ENCODE measurements at places on chromosomes 7 and 10.

DNA sequence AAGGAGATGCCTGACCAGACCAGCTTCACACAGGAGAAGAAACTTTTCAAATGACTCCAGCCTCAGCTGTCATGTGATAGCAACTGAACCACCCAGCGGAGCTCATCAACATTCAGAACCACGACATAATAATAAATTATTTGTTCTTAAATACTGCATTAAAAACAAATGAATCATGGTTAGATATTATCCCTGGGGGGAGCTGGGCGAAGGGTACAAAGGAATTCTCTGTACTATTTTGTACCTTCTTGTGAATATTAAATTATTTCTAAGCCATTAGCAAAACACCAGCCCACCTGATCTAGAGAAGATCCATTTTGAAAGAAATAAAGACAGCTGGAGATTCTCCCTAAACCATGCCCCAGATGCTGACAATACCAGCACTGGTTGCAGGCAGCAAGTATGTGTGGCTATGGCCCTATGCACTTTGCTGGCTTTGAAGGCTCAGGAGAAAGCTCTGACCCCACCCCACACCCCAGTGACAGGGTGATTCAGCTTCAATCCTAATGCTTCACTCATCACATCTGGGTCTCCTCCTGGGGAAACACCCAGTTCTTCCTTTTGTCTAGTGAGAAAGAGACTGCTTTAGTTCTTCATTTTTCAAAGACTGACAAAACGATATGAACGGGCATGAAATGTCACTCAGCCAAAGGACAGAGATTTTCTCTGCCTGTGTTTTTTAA, 45.5 kb upstream of the NKX2-3 start:
- DNase-seq = no peak

- DNase-seq = no peak
Observed at GRCh38 chr10:22539579-22540298, 174.6 kb downstream of the PIP4K2A start.

DNA sequence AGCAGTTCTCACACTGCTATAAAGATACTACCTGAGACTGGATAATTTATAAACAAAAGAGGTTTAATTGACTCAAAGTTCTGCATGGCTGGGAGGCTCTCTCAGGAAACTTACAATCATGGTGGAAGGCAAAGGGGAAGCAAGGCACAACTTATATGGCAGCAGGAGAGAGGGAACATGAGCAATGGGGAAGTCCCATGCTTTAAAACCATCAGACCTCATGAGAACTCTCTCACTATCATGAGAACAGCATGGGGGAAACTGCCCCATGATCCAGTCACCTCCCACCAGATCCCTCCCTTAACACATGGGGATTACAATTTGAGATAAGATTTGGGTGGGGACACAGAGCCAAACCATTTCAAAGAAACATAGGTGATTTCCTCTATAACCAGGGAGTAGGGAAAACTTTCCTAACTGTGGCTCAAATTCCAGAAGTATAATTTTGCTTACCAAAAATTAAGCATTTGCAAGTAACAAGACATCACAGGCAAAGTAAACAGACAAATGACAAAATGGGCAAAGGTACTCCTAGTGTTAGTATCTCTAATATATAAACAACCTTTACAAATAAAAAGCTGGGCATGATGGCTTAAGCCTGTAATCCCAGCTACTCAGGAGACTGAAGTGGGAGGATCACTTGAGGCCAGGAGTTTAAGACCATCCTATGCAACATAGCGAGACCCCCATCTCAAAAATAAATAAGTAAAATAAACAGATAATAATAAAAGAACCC, 88.0 kb downstream of the KBTBD2 start:
- DNase-seq = no peak

GRCh38 chr7:134368851-134369544, 52.3 kb upstream of the SLC35B4 start:
- no peak for DNase-seq
